ENCODE measurements at places on chromosomes 16 and 17.

DNA sequence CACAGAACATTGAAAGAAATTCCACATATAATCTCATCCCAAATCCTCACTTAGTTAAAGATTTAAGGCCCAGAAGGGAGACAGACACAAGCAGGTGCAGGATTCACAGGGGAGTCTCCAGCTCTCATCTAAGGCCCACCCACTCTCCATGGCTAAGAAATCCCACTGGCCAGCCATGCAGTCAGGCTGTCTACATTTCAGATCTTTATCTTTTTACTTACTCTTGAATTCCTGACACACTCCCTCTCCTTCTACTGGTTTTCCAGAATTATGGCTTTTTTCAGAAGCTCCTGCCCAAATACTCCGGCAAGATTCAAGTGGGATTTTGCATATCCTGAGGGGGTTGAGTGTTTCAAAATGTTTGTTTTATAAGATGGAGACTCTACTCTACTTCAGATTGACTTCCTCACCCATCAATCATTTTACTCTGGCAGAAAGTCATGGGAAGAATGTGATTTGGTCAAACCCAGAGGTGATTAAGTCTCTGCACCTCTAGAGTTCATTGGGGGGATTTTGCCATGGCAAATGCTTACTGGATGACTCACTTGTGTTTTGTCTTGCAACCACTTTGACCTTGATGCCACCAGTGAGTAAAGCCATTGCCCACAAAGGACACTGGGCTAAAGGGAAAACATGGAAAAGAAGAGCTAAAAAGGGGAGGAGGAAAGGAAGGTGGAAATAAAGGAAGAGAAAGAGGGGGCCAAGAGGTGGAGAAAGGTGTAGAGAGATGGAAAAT lies 688.8 kb upstream of the SALL1 start:
- DNase-seq: no peak

DNA sequence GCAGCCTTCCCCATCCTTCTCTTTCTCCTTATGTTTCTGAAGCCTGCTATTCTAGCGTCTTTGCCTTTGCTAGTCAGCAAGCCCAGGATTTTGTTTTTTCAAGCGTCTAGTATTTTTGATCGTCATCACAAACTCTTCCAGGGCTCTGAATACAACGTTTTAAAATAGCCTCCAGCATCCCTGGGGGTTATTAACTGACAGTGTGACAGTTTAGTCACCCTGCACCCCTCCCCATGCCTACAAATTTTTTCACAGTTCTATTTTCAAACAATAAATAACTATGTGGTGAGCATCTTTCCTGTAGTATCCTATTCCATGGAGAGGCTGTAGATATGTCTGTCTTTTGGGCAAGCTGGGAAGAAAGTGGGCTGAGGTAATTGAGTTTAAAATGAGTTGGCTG lies 280.9 kb downstream of the MAP2K4 start:
- DNase-seq: no peak

- DNase-seq: no peak
These were observed 55.9 kb downstream of the IRX6 start for GRCh38 chr16:55379876-55380390.

DNA sequence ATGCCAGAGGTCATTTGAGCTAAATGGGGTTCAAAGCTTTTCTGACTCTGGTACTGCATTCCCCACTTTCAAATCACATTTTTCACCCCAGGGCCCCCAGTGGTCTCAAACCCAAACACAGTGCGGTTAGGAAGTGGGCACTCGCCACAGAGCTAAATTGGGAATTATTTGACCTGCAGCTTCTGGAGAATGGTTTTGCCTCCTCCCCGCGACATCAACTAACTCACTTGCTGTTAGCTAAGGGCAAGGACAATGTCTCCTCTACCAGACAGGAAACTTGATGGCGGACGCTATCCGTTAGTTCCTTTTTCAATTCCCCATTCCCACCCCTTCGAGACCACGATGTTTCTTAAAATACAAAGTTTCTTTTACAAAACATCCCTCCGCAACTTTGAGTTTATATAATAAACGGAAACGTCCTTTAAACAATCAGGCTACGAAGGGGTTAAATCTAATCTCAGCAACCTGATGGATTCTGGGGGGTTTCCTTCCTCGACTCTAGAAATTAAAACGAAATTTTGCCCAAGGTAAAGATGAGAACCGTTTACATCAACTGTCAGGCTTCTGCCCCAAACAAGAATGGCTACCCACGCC lies 500 bp upstream of the KAT7 start:
- DNase-seq: no peak

GRCh38 chr17:30586818-30587595 lies 109.8 kb downstream of the GOSR1 start:
- no peak for DNase-seq

GRCh38 chr16:31710134-31710533 lies 163.5 kb upstream of the ZNF267 start:
- no peak for DNase-seq

DNA sequence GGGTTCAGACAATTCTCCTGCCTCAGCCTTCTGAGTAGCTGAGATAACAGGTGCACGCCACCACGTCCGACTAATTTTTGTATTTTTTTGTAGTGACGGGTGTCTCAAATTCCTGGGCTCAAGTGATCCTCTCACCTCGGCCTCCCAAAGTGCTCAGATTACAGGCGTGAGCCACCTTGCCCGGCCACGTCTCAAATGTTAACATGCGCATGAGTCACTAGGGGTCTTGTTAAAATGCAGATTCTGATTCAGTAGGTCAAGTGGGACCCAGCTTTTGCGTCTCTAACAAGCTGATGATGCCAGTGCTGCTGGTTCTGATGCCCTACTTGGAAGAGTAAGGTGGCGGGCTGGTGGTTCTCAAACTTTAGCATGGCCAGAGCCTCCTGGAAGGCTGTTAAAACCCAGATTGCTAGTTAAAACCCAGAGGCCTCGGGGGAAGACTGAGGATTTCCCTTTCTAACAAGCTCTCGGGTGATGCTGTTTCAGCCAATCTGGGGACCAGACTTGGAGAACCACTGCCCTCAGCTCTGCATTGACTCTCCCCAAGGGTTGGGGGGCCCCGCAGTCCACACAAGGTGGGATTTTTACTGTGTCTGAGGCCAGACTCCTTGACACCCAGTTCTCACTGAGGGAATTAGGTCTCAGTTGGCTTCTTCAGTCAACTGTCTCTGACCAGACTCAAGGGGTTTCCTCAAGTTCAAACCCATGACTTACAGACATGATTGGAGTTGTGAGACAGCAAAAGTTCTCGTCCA lies 17.9 kb downstream of the SCNN1B start:
- DNase-seq: no peak

- peak; percentile 36 for DNase-seq
These were observed 27.6 kb upstream of the PITPNA start for GRCh38 chr17:1590029-1590746.

- no peak for DNase-seq
These were observed 46.0 kb downstream of the HS3ST2 start for GRCh38 chr16:22859925-22860324.

DNA sequence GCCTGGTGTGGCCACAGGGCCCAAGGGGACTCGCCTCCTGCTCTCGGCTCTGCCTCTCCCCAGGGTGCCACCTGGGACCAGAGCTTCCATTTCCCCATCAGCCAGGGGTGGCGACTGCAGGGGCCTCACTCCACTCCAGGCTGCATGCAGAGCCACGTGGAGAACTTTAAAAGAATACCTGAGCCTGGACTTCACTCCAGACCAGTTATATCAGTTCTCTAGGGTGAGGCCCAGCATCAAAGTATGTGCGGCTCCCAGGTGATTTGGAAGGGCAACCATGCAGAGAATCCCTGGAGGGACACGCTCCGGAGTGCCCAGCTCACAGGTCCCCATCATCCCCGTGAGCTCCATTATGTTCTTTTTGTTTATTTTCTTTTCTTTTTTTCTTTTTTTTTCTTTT lies 39.8 kb downstream of the KIAA0513 start:
- no peak for DNase-seq

GRCh38 chr17:81039854-81040758 lies 5.2 kb downstream of the BAIAP2 start:
- no peak for DNase-seq

GRCh38 chr16:61829631-61830030 lies 206.6 kb downstream of the CDH8 start:
- no peak for DNase-seq

DNA sequence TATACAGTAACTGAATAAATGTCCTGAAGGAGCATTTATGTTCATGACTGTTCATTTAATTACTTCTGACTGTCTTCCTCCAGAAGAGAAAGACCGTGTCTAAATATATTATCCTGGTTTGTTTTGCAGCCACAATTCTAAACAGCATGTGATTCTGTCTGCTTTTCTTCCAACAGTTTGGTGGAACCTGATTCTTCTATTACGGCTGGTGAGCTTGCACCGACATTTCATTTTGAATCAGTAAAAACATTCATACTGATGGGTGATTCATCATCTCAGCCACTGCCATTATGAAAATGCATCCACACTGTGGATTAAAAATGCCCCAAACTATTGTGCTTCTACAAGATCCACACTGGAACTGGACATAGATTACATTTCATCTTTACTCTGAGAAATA lies 16.9 kb downstream of the KNOP1 start:
- no peak for DNase-seq

DNA sequence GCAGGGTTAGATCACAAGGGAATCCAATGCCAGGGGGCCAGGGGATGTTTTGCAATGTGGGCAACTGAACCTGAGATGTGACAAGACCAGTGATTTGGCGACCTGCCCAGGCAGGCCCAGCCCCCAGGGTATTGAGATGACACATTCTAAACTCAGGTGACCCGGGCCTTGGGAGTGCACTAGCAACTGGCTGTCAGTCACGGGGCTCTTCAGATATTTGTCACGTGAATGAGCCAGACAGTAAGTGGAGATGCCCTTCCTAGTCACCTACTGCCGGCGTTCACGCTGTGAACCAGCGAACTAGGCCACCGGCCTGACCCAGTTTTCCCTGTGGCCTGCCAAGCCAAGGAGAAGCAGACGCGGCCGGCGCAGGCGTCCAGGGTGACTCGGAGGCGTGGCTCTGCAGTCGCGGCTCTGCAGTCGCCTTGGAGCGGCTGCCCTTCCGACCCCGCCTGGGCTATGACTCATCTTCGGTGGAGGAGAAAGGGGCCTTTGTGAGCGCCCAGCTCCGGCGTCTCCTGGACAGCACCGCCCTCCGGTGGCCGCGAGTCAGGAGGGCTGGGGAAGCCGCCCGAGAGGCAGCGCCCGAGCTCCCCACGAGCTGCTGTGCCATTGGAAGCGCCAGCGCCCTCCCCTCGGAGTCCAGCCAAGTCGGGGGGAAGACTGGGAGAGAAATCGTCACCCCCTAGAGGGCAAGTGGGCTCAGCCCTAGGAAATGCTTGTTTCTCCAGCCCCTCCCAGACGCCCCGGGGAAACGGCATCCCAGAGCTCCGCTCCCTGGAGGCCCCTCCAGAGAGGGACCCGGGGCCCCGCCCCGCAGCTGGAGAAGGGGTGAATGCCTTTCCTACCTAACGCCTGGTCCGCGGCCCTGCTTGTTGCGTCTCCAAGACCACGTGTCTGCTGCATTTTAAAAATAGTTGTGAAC lies 38.8 kb downstream of the WSB1 start:
- DNase-seq: peak; percentile 80

GRCh38 chr17:76379646-76380376 lies 4.6 kb upstream of the SPHK1 start:
- DNase-seq: no peak

Data from fibroblast of skin of left biceps (primary cell).